ENCODE measurements at places on chromosomes 2 and 18.
A peak's percentile ranks its signal among the peaks of the same experiment; 100 is the strongest.

DNA sequence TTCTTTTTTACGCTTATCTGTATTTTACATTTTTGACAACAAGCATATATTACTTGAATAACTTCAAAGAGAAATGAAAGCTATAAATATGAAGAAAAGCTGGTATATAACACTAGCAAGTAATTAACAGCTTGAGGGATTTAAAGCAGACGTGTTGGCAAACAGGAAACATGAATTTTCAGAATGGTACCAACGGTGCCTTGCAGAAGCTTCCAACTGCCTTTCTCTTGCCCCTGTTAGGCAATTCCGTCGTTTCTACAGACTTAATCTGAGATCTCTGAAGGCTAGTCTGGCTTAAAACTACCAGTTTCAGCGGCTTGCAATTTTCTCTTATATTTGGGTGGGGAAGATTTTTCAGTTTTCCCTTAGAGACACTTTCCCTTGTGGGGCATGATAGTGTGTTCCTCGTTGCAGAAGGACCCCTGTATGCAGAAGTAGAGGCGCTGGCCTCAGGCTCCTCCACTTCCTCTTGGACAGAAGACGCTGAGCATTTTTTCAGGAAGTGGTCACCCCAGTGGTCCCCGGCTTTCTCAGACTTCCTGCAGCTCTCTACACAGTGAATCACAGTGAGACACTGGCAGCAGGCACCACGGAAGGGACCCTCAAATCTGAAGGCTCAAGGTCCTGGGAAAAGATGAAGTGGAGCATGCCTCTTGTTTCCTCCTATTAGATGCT is 56.2 kb upstream of the SLC16A14 start:
- DNase-seq = no peak

- no peak for DNase-seq
These were observed 26.8 kb downstream of the MSH2 start for GRCh38 chr2:47429795-47430194.

- DNase-seq = no peak
These were observed 90.6 kb upstream of the ANKRD30BL start for GRCh38 chr2:132252191-132252893.

DNA sequence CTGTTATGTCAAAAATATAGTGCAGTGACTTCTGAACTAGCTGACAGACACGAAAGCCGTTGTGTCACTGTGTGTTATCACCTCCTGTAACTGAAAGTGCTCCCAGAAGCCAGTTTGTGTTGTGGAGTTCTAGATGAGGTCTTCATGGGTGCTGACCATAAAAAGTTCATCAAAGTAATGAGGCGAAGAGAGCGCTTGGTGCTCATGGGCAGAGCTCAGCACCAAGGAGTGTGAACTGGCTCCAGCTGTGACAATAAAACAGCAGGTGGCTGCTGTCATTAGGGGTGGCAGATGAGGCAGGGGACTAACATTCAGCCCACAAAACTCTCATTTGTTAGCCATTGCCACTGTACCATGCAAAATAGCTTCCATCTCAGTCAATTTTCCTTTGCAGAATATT is 151.1 kb downstream of the ZNF407 start:
- DNase-seq = no peak

DNA sequence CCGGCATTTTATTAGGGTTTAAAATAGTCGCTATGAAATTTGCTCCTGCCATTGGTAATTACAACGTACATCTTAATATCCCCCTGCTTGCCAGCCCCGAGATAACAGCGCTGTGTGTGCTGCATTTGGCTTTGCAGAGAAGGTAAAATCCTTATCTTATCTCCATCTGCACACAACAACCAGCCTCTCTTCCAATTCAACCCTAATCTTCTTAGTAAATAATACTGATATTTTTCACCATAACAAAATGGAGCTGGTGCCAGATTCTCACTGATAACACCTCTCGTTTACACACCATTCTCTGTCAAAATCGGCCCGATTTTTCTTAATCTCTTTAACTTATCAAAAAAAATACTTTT is 61.4 kb upstream of the SIX3 start:
- no peak for DNase-seq

GRCh38 chr2:60500861-60501260 is 52.6 kb downstream of the BCL11A start:
- DNase-seq = no peak

DNA sequence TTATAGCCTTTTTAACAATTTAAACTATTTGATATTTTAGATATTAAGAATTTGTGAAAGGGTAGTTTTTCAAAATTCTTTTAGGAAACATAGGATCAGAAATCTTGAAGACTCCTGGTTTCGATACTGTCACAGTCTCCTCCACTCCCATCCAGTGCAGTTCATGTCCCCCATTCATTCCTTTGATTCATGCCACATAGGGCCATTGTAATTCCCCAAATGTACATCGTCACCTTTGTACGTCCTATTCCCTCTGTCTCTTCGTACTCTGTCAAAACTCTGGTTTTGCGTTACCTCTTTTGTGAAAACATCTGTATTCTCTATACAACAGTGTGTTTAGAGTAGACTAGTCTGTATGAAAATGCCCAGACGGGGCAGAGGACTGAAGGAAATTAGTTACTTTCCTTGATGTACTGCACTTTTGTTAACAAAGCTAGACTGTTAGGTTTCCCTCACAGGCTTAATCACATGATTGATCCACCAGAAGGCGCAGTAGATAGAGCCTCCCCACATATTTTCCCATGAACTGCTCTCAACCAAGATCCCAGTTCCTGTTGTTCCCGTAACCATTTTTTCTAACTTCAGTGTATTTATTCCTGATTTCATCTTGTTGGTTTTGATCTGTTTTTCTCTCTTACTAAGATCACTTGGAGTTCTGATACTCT is 2.5 kb downstream of the MRPL35 start:
- DNase-seq = no peak

- no peak for DNase-seq
These were observed 252.3 kb downstream of the MBD5 start for GRCh38 chr2:148273158-148273691.

GRCh38 chr18:48766026-48766425 is 184.7 kb downstream of the SMAD7 start:
- DNase-seq = no peak

- DNase-seq = no peak
These were observed 311.9 kb downstream of the NRXN1 start for GRCh38 chr2:50719837-50720696.

- no peak for DNase-seq
These were observed 38.8 kb downstream of the G6PC2 start for GRCh38 chr2:168939918-168940317.

- DNase-seq = no peak
These were observed 329.7 kb upstream of the NRP2 start for GRCh38 chr2:205352593-205352992.

DNA sequence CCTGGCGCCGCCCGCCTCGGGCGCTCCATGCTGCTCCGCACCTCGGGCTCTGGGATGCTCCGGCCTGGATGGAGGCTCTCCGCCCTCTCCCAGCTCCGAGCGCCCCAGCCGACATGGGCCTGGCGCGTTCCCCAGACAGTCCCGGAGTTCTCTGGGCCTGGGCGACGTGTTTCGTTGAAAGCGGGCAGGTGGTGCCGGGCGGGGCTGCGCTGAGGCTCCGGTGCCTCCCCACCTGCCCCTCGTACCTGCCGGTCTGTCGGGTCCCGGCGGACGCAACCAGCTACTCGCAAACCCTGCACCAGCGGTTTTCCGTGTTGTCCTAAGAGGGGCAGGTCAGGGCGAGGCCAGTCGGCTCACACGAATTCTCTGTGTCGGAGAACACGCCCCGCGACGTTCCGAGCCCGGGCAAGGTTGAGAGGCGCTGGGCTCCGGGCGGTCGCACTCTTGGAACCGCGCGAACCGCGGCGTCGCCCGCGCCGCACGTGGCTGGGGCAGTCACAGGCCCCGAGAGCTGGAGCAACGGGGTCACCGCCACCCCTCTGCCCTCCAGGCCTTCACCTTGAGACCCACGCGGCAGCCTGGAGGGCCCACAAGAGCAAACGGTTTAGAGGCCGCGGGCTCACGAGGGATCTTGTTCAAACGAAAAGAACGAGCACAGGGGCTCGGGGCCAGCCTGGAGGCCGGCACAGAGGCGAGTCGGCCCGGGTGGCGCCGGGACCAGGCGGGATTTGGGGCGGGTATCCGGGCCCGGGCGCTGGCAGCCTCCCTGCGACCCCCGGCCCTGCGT is 4.2 kb upstream of the SIX2 start:
- DNase-seq = no peak

DNA sequence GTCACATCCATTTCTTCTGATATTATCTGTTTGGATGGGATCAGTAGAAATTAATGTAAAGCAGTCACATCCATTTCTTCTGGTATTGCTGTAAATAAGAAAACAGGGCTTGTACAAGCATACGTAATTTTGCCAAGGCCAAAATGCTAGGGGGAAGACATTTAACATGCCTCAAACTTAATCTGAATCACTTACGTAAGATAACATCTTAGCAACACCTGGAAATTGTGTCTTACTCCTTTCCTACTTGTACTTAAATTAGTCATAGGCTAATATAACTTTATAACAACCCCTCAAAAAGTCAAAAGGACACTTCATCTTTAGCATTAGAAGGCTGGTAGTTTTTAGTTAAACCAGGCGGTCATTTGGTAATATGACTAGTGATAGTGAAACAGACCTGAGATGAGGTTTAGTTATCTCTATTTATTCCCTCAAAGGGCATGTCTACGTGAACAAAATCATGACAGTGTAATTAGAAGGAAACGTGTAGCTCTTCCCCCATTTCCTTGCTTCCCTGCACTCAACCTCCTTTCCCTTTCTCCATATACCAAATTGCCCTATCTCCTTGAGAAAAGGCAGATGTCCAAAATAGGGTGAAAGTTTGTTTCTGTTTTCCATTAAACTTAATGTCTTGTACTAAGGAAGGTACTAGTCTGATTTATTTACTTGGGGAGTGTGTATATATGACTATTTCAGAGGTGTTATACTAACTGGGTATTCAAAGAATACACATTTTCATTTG is 99.3 kb upstream of the FZD5 start:
- DNase-seq = no peak

DNA sequence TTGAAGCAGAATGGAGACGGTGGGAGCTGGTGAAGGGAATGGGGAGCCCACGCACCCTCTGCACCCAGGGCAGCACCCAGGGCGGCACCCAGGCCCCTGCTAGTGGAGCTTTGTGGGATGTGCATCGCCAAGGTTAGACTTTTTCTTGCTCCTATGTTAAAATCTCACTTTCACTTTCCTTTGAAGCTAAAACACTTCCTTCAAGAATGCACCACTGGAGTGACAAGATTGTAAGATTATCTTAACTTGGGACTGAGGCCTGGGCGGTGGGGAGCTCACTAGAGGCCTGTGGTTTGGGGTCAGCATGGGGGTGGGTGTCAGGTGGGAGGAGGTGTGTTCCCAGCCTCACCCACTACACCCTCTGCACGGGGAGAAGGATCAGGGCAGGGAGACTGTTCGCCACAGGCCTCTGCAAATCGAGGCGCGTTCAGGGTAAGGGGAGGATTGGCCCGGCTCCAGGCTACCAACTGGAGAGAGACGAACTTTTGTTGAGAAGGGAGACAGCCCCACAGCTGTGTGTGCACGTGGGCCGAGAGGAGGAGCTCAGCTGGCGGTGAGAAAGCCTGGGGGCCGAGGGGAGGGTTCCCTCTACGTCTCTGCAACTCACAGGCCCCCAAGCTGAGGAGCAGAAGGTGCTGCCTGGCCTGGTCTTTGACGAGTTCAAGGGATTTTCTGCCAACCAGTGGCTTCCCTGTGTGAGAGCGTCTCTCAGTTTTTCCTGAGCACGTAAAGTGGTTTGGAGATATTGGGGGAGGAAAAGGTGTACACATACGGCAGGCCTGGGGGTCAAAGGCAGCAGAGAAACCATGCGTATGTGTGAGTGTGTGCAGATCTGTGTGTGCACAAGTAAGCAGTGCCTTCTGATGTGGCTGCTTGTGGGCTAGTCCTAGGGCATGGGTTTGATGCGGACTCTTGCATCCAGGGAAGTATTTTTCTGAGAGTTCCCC is 147.7 kb downstream of the KLHL29 start:
- DNase-seq = peak; percentile 35

- no peak for DNase-seq
These were observed 48.8 kb downstream of the MAPRE2 start for GRCh38 chr18:35089891-35090550.

DNA sequence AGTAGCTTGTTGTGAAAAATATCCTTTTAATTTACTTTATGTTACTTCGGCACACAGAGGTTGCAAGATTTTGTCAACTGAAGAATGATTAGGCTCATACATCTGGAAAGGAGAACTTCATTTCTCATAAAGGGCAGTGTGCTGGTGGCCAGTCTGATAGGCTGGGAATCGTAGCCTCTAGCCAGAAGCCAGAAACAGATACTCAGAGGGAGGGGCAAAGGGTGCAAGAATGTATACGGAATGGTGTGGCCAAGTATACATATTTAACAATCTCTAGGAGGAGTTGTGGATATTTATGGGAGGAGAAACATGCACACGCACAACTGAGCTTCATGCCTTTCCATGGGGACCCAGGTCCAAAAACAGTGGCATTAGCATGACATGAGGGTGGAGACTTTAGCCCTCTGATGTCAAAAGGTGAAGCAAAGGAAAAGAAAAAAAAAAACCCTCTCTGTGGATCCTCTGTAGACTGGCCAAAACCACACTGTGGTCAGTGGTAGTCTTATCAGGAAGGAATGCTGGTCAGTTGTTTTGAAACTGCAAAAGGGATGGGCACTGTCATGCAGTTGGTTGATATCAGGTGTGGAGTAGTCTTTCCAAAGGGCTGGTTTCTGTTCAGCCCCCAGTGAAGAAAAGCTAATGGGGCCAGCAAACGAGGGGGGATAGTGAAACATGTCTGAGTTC is 34.9 kb upstream of the APCDD1 start:
- DNase-seq = no peak

- no peak for DNase-seq
These were observed 30.1 kb upstream of the ATL2 start for GRCh38 chr2:38407111-38407682.

DNA sequence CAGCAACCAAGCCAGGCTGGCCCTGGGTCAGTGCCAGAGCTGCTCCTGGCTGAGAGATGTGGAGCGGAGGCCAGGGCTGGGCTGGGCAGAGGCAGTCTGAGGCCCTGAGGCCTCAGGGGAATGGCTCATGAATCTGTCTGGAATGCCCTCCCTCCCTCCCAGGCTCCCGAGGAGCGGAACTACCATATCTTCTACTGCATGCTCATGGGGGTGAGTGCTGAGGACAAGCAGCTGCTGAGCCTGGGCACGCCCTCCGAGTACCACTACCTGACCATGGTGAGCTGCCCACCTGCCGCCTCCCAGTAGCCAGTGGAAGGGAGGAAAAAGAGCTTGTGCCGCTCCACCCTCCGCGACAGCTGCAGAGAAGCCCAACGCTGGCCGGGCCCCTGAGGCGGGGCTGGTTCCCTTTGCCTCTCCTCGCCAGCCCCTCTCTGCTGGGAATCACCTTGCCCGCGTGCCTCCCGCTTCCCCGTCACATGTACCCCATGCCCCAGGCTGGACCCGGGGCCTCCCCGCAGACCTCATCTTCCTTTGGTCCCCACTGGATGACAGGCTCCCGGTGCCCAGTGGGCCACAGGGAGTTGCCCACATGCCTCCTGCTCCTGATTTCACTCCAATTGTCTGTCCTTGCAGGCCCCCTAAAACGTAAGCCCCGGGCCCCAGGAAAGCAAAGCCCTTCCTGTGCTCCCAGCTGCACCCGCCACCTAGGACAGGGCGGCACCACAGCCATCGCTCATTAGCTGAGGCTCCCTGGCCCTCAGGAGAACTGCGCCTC is 41.1 kb downstream of the MYO7B start:
- no peak for DNase-seq

GRCh38 chr2:239749272-239749873 is 275.8 kb downstream of the NDUFA10 start:
- no peak for DNase-seq
